Glutamatergic neuron (in vitro differentiated cells): ENCODE measurements at places on chromosomes 2 and 18. TPM values are rescaled to one million over a fixed set of nuclear protein-coding genes. Genes with fewer than 3 reads are reported as not detected.

Gene L3MBTL4
- total RNA-seq, result 0.32 TPM

Gene UGT1A10
- total RNA-seq, result not detected

Gene CCDC74B
- 0.29 TPM for total RNA-seq

Gene DSC1
- not detected for total RNA-seq

Gene KCNJ3
- 3.6 TPM for total RNA-seq

Gene FAM228A
- 0.69 TPM for total RNA-seq

Gene GAD1
- 0.44 TPM for total RNA-seq

Gene NCKAP5
- total RNA-seq, result 0.20 TPM

Gene SEMA4C
- total RNA-seq, result 119 TPM

Gene AP1S3
- total RNA-seq, result 3.1 TPM

Gene DAPL1
- not detected for total RNA-seq

Gene CFAP53
- 0.22 TPM for total RNA-seq

Gene PRKAG3
- not detected for total RNA-seq

Gene POTEI
- total RNA-seq, result 1.4 TPM

Gene HTR2B
- not detected for total RNA-seq

Gene TWIST2
- total RNA-seq, result not detected

Gene SCN9A
- total RNA-seq, result 11.2 TPM

Gene POTEF
- total RNA-seq, result 12.8 TPM

Gene C2orf80
- total RNA-seq, result not detected

Gene PTPRN
- total RNA-seq, result 104 TPM

Gene SLC40A1
- total RNA-seq, result 0.56 TPM

Gene RUFY4
- total RNA-seq, result not detected

Gene ECEL1
- total RNA-seq, result 2.3 TPM

Gene LAMA3
- total RNA-seq, result 2.1 TPM

Gene GKN2
- total RNA-seq, result not detected

Gene MARCHF4
- 26.1 TPM for total RNA-seq

Gene ASTL
- not detected for total RNA-seq

Gene SYT4
- 232 TPM for total RNA-seq

Gene FOXI3
- total RNA-seq, result 0.34 TPM

Gene RFTN2
- total RNA-seq, result 2.5 TPM

Gene AMER3
- total RNA-seq, result 20.6 TPM

Gene ZNF519
- total RNA-seq, result 18.5 TPM

Gene RAB17
- not detected for total RNA-seq

Gene TMEM198
- 40.9 TPM for total RNA-seq

Gene CFAP210
- total RNA-seq, result 0.32 TPM
